SW 1271 (cell line): ENCODE measurements at places on chromosomes 16 and 17.

GRCh38 chr16:27700304-27700995, 150.5 kb downstream of the KATNIP start:
- DNase-seq, result no peak

DNA sequence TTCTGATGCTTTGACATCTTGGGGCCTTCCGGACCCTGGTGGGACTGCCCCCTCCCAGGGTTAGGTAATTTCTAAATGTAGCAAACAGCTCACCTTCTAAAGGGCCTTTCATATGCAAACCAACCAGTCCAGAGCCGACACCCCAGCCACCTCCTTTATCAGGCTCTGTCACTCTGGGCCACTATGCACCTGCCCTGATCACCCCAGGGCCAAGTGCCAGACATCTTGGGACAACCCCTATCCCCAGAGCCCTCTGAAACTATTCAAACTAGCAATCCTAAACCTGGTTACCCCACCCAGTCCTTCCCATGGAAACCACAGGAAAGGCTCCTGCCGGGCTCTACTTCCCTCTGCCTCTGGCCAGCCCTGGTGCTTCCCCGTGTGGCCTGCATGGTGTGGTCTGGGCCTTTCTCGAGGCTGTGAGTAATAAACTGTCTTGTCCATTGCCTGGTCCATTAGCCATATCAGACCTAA, 91.2 kb upstream of the TNRC6C start:
- DNase-seq, result no peak

DNA sequence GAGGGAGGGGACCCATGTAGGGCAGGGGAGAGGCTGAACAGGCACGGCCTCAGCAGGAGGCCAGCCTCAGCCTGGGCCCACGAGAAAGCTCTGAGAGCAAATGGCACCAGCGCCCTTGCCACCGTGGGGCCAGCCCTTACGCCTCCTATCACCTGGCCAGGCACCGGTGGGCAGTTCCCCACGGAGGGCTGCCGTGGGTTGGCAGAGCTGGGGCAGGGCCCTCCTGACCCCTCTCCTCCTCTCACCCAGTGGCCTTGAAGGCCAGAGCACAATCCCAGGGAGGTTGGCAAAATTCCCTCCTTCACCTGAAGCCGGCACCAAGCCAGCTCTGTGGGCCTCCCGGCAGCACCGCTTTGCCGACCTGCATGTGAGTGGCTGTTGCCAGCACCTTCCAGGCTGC, 53.1 kb upstream of the ENPP7 start:
- no peak for DNase-seq

DNA sequence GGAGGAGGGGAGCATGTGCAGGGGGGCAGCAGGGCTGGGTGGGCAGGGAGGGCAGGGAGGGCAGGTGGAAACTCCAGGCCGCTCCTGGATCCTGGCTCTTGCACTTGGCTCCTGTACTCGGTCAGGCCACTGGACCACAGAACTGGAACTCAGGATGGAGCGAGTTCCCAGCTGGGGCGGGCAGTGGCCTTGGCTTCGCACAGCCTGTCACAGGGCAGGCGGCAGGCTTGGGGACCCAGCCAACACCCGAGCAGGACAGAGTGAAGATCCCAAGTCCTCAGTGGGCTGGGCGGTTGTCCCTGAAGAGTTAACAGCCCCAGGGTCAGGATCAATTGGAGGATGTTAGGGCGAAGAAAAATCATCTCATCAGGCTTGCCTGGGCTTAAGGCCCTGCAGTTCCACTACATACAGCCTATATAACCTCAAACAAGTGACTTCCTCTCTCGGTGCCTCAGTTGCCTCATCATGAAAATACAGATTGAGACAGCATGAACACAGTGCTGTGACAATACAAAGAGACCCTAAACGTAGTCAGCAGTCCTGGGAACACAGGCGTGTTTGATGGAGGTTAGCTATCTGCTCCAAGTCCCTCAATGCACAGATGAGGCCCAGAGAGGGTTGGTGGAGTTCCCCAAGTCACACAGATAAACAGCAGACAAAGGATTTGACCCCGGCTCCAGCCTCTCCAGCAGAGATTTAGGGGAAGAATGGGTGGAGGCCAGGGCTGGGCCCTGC, 21.9 kb downstream of the ZNF423 start:
- no peak for DNase-seq

GRCh38 chr17:69231521-69231920, 2.9 kb upstream of the ABCA10 start:
- no peak for DNase-seq

DNA sequence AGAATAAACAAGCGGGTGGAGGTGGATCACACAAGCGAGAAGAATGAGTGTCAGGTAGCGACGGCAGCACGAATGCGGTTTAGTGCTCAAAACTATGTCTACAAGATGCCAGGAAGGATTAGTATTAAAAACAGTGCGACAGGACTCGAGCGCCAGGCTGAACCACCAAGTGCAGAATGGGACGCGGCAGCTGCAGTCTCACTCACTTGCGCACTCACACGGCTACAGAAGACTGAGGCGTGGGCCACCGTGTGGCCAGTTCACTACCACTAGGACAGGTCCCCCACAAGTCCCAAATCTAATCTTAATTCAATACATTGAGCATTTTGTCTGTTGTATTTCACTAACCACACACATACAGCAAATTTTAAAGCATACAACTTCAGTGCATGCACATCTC, 35.7 kb upstream of the TRAP1 start:
- no peak for DNase-seq

GRCh38 chr17:60579090-60579489, 20.9 kb upstream of the PPM1D start:
- DNase-seq, result no peak

- no peak for DNase-seq
These were observed 9.1 kb upstream of the GHDC start for GRCh38 chr17:42203354-42203753.

DNA sequence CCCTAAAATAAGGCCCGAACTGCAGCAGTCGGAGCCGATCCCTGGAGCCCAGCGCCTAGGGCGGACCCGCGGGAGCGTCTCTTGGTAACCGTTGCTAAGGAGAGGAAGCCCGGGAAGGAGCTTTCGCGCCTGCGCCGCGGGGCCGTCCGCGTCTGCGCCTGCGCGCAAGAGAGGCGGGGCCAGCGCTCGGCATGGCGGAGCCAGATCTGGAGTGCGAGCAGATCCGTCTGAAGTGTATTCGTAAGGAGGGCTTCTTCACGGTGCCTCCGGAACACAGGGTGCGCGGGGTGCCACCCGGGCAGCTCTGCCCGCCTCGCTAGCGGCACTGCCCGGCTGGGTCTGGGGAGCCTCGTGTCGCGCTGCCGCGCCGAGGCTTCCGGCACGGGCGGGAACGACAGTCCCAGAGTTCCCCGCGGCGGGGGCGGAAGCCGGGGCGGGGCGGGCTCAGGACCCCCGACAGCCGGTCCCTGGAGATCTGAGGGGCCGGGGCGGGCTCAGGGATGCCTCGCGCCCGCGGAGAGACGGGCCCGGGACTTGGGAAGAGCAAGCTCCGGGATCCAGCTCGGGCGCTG, at the start of gene CDK10:
TSS of gene CDK10 (plus strand) at position 170 of the 572 bp plus-strand sequence. CDS start at position 192, 22 bp downstream.
- DNase-seq, result peak; percentile 52

DNA sequence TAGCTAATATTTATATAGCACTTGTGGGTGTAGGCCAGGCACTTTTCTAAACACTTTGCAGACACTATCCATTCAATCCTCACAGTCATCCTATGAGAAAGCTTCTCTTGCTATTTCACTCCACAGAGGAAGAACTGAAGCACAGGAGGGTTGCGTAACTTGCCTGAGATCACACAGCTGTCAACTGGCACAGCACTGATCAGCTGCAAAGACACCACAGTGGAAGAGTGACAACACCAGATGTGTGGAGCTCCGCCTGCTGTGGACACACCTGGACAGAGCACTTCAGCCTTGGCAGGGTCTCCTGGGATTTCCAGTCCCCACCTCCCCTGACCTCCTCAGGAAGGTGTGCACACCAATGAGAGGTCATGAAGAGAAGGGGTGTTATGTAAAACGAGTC, 13.3 kb upstream of the CNEP1R1 start:
- no peak for DNase-seq

DNA sequence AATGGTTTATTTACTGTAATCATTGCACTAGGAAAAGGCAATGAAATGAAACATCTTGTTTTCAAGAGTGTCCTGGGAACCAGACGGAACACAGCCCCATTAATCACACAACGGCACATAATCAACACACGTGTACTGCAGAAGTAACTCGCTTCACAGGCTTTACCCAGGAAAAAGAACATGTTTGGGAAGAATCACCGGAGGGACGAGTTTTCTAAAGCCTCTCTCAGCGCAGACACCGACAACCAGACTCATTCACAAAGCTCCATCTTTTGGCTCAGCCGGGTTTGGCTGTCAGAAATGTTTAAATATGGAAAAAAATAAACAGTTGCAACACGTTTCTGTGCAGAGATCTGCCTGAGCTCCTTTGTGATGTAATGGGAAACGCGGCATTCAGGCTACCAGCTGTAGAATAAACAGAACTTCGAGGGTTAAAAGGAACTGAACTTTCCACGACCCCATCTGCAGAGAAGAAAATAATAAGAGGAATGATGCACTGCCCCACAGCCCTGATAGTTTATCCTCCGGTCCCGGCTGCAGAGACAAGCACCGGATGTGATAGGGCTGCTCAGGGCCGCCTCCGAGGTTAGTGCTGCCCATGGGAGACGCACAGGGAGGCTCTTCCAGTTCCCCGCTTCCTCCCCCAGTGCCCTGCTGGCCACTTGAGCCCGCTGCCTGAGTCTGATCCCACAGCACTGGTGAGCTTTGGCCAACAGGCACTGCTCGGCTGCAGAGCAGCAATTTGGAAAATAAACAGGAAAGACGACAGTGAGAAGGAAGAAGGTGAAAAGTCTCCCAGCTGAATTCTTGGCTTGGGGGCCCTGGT, 119.8 kb downstream of the HIC1 start:
- no peak for DNase-seq

GRCh38 chr16:31298958-31299357, 39.2 kb downstream of the ITGAM start:
- no peak for DNase-seq

- DNase-seq, result peak; percentile 24
These were observed 118.9 kb downstream of the AATF start for GRCh38 chr17:37067555-37068111.

DNA sequence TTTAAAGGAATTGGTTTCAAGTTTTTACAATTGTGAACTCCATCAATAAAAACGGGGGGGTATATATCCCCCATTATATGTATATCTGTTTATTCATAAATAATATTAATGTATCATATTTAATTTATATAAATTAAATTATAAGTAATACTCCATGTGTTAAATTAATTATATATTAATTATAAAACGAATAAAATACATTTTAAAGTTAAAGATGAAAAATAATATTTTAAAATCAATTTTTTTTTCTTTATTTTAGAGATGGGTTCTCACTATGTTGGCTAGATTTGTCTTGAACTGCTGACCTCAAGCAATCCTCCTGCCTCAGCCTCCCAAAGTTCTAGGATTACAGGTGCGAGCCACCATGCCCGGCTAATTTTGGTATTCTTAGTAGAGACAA, 17.4 kb upstream of the PSMD11 start:
- no peak for DNase-seq

DNA sequence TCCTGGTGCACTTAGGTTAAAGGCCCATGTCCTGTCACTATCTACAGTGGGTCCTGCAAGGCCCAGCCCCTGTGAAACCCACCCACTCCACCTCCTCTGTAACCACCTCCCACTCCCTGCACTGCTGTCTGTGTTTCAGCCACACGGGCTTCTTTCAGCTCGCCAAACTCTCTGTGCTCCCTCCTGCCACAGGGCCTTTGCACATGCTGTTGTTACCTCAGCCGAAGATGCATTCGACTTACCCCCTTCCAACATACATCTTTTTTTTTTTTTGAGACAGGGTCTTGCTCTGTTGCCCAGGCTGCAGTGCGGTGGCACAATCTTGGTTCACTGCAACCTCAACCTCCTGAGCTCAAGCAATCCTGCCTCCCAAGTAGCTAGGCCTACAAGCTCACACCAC, 76.5 kb upstream of the RPL38 start:
- no peak for DNase-seq

- no peak for DNase-seq
These were observed 13.2 kb downstream of the IL34 start for GRCh38 chr16:70659546-70659945.

DNA sequence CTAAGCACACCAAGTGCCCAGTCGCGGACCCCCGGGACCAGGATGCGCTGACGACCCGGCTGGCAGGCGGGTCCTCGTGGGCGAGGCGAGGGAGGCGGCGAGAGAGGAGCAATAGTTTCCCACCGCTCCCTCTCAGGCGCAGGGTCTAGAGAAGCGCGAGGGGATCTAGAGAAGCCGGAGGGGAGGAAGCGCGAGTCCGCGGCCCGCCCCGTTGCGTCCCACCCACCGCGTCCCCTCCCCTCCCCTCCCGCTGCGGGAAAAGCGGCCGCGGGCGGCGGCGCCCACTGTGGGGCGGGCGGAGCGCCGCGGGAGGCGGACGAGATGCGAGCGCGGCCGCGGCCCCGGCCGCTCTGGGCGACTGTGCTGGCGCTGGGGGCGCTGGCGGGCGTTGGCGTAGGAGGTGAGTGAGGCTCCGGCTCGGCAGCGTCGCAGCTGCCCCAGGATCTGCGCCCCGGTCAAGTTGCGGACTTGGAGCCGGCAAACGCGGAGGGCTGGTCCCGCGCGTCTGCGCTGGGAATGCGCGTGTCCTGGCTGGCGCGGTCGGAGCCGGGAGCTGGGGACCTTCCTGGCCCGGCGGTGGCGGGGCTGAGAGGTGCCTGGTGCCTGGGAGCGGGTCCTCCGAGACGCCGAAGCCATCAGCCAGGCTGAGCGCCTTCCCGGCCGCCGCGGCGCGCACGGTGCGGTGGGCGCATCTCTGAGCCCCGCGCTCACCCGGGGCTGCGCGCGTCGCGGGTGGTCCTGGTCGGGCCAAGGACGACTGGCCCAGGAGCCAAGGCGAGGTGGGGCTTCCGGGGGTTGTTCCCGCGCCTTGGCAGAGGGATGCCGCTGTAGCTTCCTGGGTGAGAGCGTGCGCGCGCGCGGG, at the start of gene ITGB3:
TSS of gene ITGB3 (plus strand) at position 287 of the 862 bp plus-strand sequence. CDS start at position 322, 35 bp downstream.
- DNase-seq, result peak; percentile 27

- no peak for DNase-seq
These were observed 12.9 kb downstream of the TRPV2 start for GRCh38 chr17:16428098-16428882.

- no peak for DNase-seq
These were observed 12.5 kb downstream of the GABARAPL2 start for GRCh38 chr16:75578725-75579124.

DNA sequence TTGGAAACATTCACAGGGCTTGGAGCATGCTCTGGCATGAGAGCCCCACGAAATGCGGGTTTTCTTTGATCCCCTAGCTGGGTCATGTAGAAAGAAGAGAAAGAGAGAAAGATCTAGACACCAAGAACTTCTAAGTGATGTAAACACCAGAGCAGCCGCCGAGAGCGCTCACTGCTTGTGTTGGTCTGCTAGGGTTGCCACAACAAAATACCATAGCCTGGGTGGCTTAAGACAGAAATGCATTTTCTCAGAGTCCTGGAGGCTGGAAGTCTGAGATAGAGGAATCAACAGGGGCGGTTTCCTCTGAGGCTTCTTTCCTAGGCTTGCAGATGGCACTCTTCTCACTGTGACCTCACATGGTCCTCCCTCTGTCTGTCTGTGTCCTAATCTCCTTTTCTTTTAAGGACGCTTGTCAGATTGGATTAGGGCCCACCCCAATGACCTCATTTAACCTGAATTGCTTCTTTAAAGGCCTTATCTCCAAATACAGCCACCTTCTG, 139.5 kb downstream of the CYLD start:
- DNase-seq, result no peak

- DNase-seq, result peak; percentile 25
These were observed 8.4 kb downstream of the FBXO47 start for GRCh38 chr17:38958756-38959155.

- DNase-seq, result peak; percentile 11
These were observed 4.4 kb downstream of the GGA2 start for GRCh38 chr16:23505671-23506605.
